ENCODE measurements at places on chromosomes 2 and 18. TPM values are rescaled to one million over a fixed set of nuclear protein-coding genes. Genes with fewer than 3 reads are reported as not detected.
A peak's percentile ranks its signal among the peaks of the same experiment; 100 is the strongest.

HTR2B gene
- not detected for total RNA-seq

- no peak for DNase-seq
Observed at GRCh38 chr2:160550048-160550447, 56.4 kb upstream of the RBMS1 start.

- no peak for DNase-seq
Observed at GRCh38 chr18:25798046-25798445, 292.4 kb downstream of the SS18 start.

- no peak for DNase-seq
Observed at GRCh38 chr2:40556739-40557138, 104.8 kb upstream of the SLC8A1 start.

REG3A gene
- not detected for total RNA-seq

GRCh38 chr2:149739171-149739882 is 151.8 kb upstream of the MMADHC start:
- DNase-seq = no peak

RTP5 gene
- not detected for total RNA-seq

DNA sequence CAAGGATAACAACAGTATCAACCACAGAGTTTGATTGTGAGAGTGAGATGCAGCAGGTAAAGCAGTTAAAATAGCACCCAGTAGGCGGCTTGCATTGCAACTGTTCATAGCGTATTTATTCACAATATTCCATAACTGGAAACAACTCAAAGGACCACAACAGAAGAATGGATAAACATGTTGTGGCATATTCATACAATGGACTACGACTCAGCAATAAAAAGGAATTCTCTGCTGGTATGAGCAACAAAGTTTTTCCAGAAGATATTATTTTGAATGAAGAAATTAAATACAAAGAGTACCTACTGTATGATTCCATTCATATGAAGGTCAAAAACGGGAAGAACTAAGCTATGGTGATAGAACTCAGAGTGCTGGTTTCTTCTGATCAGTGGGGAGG is 25.2 kb downstream of the GPATCH11 start:
- no peak for DNase-seq

EGR4 gene
- total RNA-seq = not detected

GRCh38 chr18:48065601-48065995 is 135.1 kb upstream of the SMAD2 start:
- DNase-seq = no peak

DNA sequence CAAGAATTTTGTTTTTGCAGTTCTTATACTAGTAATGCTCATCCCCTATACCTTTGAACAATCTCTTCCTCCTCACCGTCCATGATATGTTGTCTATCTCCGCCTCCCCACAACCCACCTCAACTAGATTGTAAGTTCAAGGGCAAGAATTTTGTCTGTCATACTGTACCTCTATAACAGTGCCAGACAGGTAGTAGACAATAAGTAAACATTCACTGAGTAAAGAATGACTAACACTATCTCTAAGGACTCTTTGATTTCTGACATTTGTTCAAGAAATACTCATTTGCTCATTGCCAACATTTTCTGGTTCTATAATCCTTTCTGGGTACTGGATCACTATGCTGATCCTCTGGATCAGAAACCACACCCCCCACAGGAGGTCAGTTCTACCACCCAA is 82.4 kb downstream of the EXOC6B start:
- no peak for DNase-seq

GRCh38 chr18:70554854-70555445 is 266.1 kb downstream of the SOCS6 start:
- no peak for DNase-seq

DNA sequence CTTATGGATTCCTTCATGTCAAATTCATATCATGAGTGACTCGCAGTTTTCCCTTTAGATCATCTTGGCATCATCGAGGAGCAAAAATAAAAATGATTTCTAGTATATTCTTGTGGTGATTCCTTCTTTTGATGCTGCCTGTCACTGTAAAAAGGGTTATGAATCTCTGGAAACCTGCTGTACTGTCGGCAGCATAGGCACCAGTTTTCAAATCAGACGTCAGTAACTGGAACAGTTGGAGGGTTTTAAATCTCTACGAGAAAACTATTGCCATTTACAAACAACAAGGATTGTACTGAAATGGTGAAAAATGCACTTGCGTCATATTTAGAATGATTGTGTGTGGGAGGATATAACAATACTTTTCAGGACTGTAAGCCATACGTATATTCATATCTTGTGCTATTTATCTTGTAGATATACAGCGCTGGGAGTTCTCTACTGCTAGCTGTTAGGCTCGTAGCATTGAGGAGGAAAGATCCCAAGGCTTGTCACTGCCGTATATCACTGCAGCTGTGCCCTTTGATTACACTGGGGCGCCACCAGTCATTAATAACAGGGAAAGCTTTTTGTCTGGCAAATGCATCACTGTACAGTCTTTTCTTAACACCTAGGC is 320.7 kb downstream of the MTX2 start:
- no peak for DNase-seq

ALK gene
- total RNA-seq = 0.08 TPM

DNA sequence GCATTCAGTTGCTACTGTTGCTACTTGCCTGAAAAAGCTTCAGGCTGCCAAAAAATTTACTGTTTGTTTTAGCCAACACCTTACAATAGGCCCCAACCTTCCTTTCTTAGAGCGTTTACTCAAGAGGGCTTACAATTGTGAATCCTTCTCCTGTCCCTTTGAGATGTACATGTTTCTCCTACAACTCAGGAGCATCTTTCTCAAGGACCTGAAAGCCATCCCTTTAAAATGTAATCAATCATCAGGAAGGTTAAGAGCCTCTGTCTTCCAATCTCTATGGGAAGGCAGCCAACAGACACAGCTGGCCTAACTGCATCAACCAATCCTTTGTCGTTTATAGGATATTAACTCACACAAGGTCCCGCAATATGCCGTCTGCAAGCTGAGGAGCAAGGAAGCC is 3.4 kb upstream of the IER3IP1 start:
- no peak for DNase-seq

DNA sequence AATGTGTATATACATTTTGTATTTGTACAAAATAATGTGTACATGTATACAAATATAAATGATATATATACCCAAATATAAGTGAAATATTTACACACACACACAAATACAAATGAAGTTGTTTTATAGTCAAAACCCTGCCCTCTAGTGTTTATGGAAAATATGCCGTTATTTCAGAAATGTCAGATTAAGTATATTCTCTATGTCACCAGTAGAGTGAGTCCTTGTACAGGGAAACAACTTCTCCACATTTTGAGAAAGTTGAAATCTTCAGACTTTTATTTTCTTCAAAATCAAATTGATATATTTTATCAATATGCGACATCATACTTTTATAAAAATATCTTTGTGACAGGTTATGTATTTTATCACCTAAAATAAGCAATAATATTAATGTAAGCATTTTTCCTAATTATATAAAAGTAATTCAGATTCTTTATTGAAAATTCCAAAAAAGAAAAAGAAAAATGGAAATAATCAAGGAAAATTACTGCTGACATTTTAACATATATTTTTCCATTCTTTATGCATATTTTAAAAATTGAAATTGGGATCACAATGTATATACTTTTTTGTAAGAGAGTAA is 22.4 kb downstream of the ARL6IP6 start:
- no peak for DNase-seq

TMEM169 gene
- total RNA-seq = 0.24 TPM

- DNase-seq = peak; percentile 86
Observed at GRCh38 chr2:180980106-180980942, at the start of gene UBE2E3. Gene UBE2E3, plus strand, starts transcription at chr2:180980605. Its CDS starts 1,438 bp downstream, at chr2:180982043.

RIT2 gene
- not detected for total RNA-seq

SLC16A14 gene
- 5.4 TPM for total RNA-seq

DNA sequence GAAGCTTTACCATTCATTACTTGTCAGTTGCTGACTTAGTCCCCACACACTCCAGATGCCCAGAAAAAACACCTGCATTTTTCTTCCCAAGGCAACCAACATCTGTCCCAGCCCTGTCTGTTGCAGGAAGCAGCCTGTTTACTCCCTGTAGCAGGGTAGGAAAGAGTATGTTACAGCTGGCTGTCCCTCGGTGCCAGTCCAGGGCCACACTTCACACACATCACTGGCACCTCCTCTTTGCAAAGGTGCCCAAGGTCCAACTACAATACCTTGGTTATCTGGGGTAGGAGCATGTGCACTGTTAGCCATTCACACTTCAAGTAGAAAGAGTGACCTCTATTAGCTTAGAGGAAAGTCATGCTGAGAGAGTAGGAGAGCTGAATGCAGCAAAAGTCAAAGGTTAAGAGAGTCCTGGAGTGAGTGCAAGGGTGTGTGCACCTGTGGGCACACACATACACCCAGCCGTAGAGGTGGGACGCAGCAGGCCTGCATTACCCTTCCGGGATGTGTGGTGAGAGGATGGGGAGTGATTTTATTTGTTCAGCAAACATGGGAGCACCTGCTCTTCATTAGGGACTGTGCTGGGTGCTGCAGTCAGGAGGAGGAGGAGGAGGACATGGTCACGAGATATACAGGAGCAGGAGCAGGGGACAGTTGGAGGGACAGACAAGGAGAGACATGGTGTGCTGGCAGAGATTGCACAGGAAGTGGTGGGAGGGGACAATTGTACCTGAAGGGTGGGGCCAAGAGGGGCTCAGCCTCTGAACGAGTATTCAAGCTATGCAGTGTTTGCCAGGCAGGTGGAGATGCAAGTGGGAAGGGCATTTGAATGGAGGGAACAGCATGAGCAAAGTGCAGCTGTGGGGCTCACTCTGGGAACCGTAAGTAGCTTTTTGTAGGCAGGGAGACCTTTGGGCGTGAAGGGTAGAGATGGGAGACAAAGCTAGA is 69.8 kb downstream of the TSN start:
- DNase-seq = no peak

DNA sequence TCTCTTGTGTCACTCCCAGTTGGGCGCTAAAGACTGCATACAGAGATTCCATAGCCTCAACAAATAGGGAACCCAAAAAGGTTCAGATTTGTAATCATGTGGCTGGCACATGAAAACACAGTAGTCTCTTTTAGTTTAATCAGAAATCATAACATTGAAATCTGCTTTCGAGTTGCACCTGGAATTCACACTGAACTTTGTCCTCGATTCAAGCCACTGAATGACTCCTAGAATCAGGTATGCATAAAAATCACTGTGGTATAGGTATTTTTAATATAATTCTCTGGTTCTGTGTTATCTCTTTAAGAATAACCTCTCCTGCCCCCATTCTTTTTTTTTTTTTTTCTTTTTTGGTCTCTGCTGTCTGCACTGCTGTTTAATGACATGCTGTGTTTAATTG is 150.2 kb downstream of the KCNH7 start:
- DNase-seq = no peak

MEP1B gene
- not detected for total RNA-seq

DNA sequence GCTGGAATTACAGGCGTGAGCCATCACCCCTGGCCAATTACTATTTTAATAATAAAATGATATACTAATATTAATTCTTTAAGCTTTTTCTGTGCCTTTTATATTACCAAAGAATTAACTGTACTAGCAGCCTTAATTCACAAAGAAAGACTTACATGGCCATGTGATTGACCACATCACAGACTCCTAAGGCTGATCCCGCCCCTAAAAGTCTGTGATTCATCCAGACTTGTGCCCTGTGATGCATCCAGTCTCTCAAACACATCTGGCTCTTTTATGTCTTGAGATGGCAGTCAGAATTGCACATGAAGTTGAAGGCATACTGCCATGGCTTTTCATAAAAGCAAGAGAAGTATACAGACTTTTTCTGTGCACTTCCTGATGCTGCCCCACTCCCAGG is 91.7 kb downstream of the DTNA start:
- DNase-seq = no peak

GRCh38 chr2:108145557-108146326 is 94.0 kb upstream of the SULT1C3 start:
- DNase-seq = no peak

DNA sequence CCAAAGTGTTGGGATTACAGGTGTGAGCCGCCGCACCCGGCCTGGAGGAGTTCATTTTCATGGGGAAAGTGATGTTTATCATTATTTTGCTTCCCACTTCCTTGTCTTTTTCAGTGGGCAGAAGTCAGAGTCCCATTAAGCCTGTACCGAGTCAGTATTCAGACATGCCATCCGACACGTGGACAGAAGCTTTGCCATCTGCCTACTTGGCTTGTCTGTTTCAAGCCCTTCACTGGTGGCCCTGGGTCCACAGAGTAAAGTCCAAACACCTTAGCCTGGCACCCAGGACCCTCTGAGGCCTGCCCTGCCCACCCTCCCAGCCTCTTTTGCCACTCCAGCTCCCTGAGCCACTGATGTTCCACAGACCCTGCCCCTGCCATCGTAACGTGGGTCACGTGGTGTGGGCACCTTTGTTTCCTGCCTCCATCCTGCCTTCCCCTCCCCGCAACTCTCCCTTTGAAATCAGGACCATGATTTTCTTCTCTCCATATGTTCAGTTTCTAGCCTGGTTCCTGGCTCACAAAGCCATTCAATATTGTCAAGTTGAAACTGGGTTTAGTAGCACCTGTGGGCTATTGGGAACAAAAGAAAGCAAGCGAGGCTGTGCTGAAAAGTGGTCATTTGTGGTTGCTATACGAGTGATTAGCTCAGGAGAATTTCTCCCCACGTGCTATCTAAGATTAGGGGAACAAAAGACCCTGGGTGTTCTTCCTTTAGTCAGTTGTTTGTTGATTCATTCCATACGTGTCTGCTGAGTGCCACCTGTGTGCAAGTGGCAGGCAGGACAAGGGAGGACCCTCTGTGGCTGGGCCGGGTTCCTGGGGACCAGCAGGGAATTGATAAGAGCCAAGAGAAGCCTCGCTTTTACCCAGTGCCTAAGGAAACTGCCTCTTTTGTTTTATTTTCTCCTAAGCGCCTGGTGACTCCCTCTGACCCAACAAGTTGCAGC is 5.1 kb upstream of the ODC1 start:
- DNase-seq = no peak

- no peak for DNase-seq
Observed at GRCh38 chr2:118240276-118240675, 152.0 kb downstream of the INSIG2 start.

DNA sequence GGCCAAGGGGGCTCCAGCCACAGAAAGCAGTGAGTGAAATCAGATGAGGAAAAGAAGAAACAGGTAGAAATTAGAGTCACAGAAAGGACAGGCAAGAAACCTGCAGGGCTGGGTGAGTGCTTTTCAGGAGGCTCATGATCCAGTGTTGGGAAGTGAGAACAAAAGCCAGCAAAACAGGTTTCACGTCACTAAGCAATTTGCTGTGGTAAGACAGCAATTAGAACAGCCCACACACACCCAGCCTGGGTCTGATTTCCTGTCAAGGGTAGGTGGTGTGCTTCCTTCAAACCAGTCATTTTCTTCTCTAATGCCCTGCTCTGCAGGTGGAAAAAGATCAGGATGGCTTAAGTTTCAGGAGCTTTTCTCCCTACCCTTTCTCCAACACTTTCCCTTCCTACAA is 52.9 kb upstream of the XDH start:
- no peak for DNase-seq

- DNase-seq = no peak
Observed at GRCh38 chr2:168976034-168976654, 55.0 kb downstream of the ABCB11 start.

CD207 gene
- total RNA-seq = 0.41 TPM

GRCh38 chr2:232097260-232097659 is 135.7 kb downstream of the DIS3L2 start:
- DNase-seq = no peak

HRH4 gene
- total RNA-seq = 0.19 TPM

GRCh38 chr2:219269362-219270054 is 9.7 kb upstream of the DNAJB2 start:
- no peak for DNase-seq

All from Right ventricle myocardium inferior (tissue), 1 donor.